ENCODE measurements at places on chromosomes 6 and 20.

- no peak for DNase-seq
Observed at GRCh38 chr6:25326960-25327359, 47.8 kb downstream of the CARMIL1 start.

- DNase-seq = no peak
Observed at GRCh38 chr6:135231469-135231844, 50.3 kb downstream of the MYB start.

- DNase-seq = no peak
Observed at GRCh38 chr6:113813142-113813541, 44.0 kb upstream of the MARCKS start.

DNA sequence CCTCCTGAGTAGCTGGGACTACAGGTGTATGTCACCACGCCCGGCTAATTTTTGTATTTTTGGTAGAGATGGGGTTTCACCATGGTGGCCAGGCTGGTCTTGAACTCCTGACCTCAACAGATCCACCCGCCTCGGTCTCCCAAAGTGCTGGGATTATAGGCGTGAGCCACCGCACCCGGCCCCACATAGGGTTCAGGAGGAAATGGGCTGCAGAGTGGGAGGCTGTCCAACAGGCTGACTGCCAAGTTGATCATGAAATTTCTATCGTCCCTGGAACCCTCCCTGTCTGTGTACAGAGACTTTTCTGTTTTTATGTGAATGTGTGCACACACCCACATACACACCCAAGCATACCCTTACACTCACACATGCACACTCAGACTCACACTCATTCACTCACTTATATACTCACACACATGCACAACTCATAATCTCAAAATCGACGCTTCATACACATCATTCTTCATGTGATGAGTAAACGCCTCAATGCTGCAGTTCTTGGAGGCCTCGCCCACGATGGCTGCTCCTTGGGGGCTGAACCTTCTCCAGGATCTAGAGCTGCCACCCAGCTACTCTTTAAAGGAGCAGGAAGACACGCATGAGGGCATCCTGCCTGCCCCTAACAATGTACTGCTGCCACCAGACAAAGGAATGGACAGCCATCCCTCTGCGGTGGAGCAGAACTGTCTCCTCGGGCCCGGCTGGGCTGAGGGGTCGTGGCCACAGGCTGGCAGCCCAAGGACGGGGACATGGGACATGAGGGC lies 35.6 kb downstream of the SUN5 start:
- no peak for DNase-seq

GRCh38 chr6:109867009-109867969 lies 110.8 kb upstream of the GPR6 start:
- DNase-seq = no peak

All from T-cell (primary cell).